GM13976 (cell line): ENCODE measurements at places on chromosomes 16 and 17.
A peak's percentile ranks its signal among the peaks of the same experiment; 100 is the strongest.

DNA sequence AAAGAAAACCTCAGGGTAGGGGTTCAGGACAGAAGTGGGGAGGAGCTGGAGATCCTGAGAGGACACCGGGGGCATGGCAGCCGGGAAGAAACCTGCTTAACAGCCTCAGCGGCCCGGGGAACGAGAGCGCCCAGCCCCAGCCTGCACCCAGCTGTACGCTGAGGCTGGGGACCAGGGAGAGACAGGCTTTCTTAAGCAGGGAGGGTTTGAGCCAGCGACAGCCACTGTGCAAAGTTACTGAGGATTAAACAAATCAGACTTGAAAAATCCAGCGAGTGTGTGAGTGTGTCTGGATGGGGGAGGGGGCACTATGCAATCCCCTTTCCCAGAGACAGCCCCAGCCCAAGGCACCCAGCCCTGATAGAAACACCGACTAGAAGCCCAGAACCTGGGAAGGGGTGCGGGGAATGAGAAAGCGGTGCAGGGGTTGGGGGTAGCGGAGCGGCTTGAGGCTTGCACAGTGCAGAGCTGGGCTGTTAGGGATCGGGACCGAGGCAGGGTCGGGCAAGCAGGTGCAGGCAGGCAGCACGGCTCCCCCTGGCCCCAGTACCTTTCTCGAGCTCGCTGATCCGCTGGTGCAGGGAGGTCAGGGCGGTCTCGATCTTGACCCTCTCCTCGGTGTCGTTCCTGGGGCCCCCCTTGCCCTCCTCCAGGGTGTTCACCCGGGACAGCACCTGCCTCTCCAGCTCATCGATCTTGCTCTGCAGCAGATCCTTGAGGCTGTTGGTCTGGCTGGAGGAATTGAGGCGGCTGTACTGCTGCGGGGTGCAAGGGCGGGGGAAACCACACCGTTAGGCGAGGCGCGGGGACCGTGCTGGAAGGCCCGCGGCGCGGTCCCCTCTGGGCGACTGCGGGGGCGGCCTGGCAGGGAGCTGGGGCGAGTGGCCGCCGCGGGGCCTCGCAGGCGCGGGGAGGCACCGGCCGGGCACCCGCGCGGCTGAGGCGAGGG lies 1.2 kb downstream of the NPTX1 start:
- peak; percentile 53 for DNase-seq

GRCh38 chr16:82432261-82432660 lies 194.5 kb upstream of the CDH13 start:
- no peak for DNase-seq

DNA sequence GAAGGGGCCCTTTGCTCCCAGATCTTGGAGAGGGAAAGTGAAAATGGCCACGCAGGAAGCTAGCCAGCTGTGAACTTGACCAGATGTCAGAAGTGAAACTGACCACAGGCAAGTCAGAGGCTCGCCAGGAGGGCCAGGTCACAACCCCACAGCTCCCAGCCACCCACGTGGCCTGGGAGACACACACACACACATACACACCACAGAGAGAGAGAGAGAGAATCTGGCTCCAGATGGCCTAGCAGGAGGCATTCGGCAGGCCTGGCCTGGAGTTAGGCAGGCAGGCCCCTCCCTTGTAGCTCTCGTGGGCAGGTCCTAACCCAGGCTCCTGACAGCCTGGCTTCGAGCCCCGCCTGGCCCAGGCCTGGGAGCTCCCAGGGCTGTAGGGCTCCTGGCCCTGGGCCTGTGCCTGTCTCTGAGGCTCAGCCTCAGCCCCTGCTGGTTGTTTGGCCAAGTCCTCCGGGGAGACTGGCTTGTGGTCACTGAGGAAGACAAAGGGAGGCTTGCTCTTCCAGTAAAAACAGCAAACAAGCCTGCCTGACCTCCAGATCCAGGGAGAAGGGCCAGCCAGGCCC lies 20.2 kb downstream of the NGFR start:
- DNase-seq, result peak; percentile 90

DNA sequence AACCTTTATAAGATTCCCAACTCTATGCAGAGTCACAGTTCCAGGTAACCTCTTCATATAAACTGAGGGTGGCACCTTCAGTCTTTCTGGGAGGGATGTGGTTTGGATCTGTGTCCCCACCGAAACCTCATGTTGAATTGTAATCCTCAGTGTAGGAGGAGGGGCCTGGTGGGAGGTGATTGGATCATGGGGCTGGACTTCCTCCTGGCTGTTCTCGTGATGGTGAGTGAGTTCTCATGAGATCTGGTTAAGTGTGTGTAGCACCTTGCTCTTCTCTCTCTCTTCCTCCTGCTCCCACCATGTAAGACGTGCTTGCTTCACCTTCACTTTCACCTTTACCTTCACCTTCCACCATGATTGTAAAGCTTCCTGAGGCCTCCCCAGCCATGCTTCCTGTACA lies 30.5 kb downstream of the HS3ST2 start:
- DNase-seq, result no peak

DNA sequence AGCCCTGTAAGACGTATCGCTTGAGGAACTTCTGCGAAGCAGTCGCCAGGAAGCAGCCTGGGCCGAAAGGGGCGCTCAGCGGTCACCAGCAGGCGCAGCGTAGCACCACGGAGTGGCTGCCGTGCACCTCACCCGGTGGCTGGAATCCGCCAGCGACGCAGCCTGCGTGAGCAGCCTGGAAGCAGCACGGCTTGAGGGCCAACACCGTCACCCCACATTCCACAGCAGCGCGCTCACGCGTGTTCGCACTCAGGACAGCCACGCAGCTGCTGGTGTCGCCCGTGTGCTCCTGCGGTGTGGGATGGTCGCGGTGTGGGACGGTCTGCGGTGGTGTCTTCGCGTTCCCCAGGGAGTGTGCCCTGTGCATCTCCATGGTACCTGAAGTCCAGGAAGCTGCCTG lies 9.6 kb downstream of the UBE2I start:
- DNase-seq, result no peak
